ENCODE measurements at places on chromosomes 3 and 15.

- no peak for DNase-seq
These were observed 88.4 kb downstream of the ASB7 start for GRCh38 chr15:100690795-100691158.

- DNase-seq: no peak
These were observed 627.1 kb downstream of the NAALADL2 start for GRCh38 chr3:175486255-175486654.

DNA sequence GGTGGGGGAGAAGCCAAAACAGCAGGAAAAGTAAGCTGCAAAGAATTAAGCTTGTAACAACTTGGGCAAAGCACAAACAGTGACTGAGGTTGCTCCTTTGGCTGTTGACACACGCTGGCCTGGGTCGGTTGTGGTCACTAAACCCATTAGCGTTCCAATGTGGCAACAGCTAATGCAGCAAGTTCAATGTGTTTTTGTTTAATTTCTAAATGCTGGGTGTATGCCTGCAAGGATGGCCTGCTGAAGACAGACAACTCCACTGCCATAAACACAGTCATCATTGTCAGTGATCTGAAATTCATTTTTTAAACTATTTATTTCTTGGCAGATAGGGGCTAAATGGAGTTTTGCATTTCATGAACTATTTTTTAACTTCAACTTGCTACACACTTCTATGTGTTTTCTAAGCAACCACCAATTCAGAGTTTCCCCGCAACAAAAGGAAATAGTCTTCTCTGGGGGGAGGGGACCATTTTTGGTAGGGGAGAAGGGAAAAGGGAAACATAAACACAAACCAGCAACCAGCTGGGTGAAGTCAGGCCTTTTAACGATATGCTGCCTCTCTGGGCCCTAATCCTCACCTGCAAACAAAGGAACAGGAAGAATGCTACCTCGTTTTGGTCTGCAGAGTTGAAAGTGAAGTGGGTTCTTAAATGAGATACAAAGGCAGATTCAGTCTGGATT is 34.8 kb upstream of the WNT5A start:
- no peak for DNase-seq

DNA sequence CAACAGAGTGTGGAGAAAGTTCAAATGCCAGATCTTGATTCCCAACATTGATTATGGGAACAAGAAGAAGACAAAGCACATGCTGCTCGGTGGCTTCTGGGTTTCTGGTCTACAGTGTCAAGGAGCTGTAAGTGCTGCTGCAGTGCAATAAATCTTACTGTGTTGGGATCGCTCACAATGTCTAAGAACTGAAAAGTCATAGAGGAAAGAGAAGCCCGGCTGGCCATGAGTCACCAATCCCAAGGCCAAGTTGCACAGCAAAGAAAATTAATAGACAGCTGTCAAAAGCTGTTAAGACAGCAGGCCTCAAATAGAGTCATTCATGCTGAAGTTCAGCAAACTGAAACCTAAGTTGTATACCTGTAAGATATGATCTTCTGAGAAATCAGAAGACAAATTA is 33.2 kb upstream of the SPPL2A start:
- no peak for DNase-seq

- DNase-seq: no peak
These were observed 18.6 kb downstream of the DCP1A start for GRCh38 chr3:53328746-53329145.

DNA sequence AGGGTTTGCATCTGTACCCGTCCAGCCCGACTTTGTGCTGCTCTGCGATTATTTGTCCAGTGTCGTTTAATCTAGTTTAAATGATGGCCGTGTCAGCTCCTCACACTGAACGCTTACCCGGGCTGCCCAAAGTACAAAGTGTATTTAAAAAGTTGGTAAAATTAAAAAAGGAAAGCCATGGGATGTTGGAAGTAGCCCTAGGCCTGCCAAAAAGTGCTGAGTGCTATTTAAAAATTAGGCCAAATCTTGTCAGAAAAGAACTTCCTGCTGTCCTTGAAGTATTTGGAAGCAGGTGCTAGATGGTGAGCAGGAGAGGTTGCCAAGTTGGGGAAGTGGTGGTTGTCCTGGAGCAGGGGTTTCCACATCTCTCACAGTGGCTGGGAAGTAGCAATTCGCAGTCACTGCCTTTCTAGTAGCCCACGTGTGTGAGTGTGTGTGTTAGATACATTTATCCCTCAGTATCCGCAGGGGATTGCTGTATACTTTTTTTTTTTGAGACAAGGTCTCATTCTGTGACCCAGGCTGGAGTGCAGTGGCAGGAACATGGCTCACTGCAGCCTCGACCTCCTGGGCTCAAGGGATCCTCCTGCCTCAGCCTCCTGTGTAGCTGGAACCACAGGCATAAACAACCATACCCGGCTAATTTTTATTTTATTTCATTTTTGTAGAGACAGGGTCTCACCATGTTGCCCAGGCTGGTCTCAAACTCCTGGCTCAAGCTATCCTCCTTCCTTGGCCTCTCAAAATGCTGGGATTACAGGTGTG is 664 bp downstream of the PPCDC start:
- DNase-seq: no peak

DNA sequence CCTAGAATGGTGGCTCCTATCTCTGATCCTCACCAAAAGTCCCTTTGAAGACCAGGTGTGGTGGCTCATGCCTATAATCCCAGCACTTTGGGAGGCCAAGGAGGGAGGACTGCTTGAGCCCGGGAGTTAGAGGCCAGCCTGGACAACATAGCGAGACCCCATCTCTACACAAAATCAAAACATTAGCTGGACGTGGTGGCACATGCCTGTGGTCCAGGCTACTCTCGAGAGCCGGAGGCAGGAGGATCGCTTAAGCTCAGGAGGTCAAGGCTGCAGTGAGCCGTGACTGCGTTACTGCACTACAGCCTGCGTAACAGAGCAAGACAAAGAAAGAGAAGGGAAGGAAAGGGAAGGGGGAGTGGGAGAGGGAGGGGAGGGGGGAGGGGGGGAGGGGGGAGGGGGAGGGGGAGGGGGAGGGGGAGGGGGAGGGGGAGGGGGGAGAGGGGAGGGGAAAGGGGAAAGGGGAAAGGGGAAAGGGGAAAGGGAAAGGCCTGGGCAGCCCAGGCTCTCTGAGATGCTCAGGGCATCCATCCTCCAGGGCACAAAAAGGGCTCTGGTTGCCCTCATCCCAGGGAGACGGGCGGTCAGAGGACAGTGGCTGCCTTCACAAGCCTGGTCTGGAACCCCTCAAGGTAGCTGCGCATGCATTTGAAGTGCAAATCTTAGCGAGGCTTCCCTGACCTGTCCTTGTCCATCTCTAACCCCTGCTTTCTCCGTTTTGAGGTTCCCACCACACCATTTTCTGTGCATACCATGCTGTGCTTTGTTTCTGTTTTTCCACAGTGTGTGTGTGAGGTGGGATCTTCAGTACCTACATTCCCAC is 76.1 kb downstream of the LDHAL6B start:
- DNase-seq: no peak

DNA sequence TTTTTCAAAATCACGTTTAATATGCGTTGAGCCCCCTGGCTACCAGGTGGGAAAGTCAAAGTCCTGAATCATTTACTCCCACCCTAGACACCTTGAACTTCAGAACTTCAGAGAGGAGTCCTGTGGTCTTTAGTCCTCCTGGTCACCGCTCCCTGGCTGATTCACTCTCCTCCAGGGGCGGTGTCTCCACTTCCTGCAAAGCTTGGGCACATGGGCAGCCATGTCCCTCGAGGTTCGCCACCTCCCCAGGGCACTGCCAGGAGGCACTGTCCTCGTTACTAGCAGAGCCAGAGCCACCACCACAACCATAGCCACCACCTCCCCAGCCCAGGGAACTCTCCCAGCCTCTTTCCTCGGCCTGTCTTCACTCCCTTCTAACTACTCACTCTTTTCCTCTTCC is 31.0 kb downstream of the LOXL1 start:
- DNase-seq: no peak

- DNase-seq: no peak
These were observed 586 bp downstream of the LRRK1 start for GRCh38 chr15:100919481-100920405.

GRCh38 chr3:136075811-136076210 is 110.3 kb downstream of the PPP2R3A start:
- no peak for DNase-seq

- DNase-seq: no peak
These were observed 374.1 kb upstream of the RBMS3 start for GRCh38 chr3:28906561-28907310.

- no peak for DNase-seq
These were observed 70.0 kb upstream of the CCDC39 start for GRCh38 chr3:180749322-180749721.

DNA sequence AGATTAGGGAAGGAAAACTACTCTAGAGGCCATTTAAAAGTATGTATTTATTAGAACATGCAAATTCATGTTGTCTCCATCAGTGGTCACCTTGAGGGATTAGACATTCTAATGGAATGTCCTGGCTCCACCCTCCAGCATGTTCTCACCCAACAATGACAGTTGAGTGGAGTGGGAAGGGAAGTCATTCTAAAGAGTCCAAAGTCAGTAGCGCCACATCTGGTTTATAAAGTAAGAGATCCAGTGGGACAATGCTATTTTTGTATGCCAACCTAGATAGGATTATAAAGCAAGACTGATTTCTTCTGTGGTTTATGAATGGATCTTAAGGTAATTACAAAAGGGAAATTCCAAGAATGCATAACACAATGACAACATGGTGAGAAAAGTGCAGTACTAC is 33.3 kb downstream of the SLC24A1 start:
- DNase-seq: no peak

GRCh38 chr3:86969500-86970189 is 21.3 kb downstream of the VGLL3 start:
- DNase-seq: no peak

- DNase-seq: no peak
These were observed 311.9 kb downstream of the EDEM1 start for GRCh38 chr3:5499404-5499803.

GRCh38 chr3:5980475-5980874 is 793.0 kb downstream of the EDEM1 start:
- no peak for DNase-seq

- DNase-seq: no peak
These were observed 14.4 kb upstream of the TM4SF4 start for GRCh38 chr3:149460117-149460516.

GRCh38 chr3:13074006-13074375 is 762 bp upstream of the IQSEC1 start:
- DNase-seq: no peak

DNA sequence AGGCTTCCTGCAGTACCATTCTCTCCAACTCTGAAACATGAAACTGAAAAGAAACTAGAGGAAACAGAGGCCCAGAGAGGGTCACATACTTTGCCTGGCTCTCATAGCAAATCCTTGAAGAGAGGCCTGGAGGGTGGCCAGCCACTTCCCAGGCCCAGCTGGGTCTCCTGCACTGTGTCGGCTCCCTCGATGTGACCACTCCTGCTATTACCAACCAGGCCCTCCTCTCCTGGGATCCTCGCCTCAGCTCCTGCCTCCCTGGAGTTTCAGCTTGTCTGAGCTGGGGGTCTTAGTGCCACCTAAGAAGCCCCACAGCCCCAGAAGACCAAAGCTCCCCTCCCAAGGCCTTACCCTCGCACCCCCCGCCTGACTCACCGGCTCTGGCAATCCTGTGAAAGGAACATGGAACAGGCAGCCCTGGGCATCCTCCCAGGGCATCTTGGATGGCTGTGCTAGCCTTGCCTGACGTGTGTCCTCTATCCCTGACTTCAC is 4.6 kb downstream of the LOXL1 start:
- no peak for DNase-seq

- no peak for DNase-seq
These were observed 10.6 kb downstream of the PLA2G4B start for GRCh38 chr15:41849204-41849603.

DNA sequence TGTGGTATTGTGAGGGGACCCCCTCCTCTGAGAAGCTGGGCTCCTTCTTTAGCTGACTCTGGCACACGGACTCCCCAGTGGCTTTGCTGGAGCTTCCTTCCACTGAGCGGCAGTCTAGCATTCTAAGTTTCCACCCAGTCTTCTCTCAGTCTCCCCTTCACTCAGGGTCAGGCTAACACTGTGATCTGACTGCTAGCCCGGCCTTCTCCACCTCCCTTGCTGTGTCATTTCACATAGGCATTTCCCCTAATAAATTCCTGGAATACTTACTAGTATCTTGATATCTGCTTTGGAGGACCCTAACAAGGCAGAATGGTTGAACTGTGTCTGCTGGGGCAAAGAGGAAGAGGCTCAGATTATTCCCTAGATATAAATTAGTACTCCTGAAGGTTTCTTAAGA is 106.2 kb upstream of the THBS1 start:
- DNase-seq: no peak

DNA sequence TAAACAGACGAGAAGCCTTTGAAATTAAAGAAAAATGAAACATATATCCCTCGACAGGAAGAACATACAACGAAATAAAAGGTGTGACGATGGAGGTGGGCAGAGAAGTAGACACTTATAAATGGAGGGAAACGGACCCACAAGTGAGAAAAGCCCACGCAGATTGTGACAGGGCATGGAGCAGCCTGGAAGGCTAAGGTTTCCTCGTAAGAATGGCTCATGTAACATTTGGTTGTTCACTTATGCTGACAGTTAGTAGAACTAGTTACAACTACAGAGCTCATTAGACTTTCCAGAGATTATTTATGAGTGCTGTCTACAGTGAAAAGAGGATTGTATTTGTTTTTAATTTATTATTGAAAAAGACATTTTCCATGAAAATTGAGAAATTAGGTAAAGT is 82.6 kb downstream of the NR1I2 start:
- DNase-seq: no peak

DNA sequence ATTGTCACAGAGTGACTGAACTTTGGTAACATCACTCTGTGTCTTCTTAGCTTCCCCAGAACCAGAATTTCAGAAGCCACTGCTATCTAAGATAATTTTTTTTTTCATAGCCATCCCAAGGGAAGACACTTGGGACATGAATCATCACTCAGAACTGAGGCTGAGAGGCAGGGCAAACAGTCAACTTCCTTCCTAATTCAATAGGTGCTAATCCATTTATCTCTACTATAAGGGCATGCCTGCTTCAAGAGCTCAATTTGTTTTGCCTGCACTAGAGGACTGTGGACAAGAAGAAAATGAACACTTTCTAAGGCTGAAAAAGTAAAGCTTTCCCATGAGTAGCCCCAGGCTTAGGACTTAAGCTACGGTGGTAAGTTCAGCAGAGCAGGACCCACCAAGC is 56.7 kb upstream of the MYRIP start:
- DNase-seq: no peak

GRCh38 chr3:37200141-37200540 is 25.8 kb upstream of the LRRFIP2 start:
- DNase-seq: no peak

DNA sequence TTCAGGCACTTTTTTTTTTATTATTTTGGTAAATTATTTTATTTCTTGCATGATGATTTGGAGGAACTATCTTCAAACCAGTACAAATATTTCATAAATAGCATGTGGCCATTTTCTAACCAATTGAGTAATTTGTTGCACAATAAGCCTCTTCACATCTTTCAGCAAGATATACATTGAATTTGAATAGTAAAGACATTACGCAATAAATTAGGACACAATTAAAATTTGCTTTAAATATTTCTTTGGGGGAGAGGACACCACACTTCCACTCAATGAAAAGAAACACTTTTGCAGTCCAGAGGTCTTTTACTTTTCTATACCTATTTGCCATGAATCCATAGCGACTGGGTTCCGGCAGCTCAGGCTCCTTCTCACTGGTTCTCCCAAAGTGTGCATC is 762.6 kb upstream of the GOLIM4 start:
- DNase-seq: no peak
